CD8-positive, alpha-beta memory T cell (primary cell): ENCODE measurements at places on chromosomes 11 and 22. TPM values are rescaled to one million over a fixed set of nuclear protein-coding genes. Genes with fewer than 3 reads are reported as not detected.

The ST14 gene
- 0.18 TPM for total RNA-seq

DNA sequence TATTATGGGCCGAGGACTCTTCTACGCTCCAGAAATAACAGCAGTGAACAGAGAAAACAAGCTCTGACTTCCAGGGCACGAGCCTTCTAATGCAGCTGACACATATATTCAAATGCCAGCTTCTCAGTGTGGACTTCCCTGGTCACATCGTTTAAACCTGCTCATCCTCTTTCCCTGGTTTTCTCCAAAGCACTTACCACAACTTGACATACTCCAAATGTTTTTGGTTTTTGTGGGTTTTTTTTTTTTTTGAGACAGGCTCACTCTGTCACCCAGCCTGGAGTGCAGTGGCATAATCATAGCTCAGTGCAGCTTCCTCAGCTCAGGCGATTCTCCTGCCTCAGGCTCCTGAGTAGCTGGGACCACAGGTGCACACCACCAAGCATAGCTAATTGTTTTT lies 105.5 kb downstream of the MICAL3 start:
- H3K27ac ChIP-seq, result no peak overlapping the region
- no peaks in the 10 kb centered on the region for H3K27me3 ChIP-seq
- peaks cover 6% of the 10 kb centered on the region for H3K4me1 ChIP-seq
- no peak overlapping the region for H3K4me3 ChIP-seq
- DNase-seq, result no peak

The TEX12 gene
- 0.27 TPM for total RNA-seq

GRCh38 chr11:32087597-32087996 lies 3.3 kb upstream of the RCN1 start:
- H3K27ac ChIP-seq, result no peak overlapping the region
- H3K27me3 ChIP-seq, result no peaks in the 10 kb centered on the region
- no peaks in the 10 kb centered on the region for H3K36me3 ChIP-seq
- DNase-seq, result no peak
- no peak overlapping the region for H3K4me3 ChIP-seq

The AQP11 gene
- total RNA-seq, result 0.11 TPM

The OSM gene
- total RNA-seq, result 18.9 TPM

GRCh38 chr11:120028181-120028896 lies 109.6 kb downstream of the TRIM29 start:
- no peaks in the 10 kb centered on the region for H3K36me3 ChIP-seq
- peaks cover 5% of the 10 kb centered on the region for H3K27me3 ChIP-seq
- no peak overlapping the region for H3K27ac ChIP-seq
- DNase-seq, result no peak
- H3K4me3 ChIP-seq, result no peak overlapping the region

The OR8G5 gene
- total RNA-seq, result not detected

- H3K4me3 ChIP-seq, result no peak overlapping the region
- no peak overlapping the region for H3K27ac ChIP-seq
- H3K4me1 ChIP-seq, result peaks cover 6% of the 10 kb centered on the region
- peaks cover 4% of the 10 kb centered on the region for H3K27me3 ChIP-seq
Measured at GRCh38 chr22:50308986-50309600, 1.6 kb upstream of the PLXNB2 start.

- no peak overlapping the region for H3K27ac ChIP-seq
- H3K27me3 ChIP-seq, result no peaks in the 10 kb centered on the region
- no peak for DNase-seq
- peak overlapping the region; percentile 30 for H3K4me3 ChIP-seq
Measured at GRCh38 chr11:102414559-102414958, 38.0 kb downstream of the TMEM123 start.

The NRIP3 gene
- total RNA-seq, result 1.4 TPM

- H3K4me1 ChIP-seq, result peaks cover 17% of the 10 kb centered on the region
- DNase-seq, result no peak
- H3K27ac ChIP-seq, result no peak overlapping the region
- H3K36me3 ChIP-seq, result no peaks in the 10 kb centered on the region
Measured at GRCh38 chr11:47881145-47881544, 33.0 kb upstream of the NUP160 start.

The OR4A16 gene
- total RNA-seq, result not detected

DNA sequence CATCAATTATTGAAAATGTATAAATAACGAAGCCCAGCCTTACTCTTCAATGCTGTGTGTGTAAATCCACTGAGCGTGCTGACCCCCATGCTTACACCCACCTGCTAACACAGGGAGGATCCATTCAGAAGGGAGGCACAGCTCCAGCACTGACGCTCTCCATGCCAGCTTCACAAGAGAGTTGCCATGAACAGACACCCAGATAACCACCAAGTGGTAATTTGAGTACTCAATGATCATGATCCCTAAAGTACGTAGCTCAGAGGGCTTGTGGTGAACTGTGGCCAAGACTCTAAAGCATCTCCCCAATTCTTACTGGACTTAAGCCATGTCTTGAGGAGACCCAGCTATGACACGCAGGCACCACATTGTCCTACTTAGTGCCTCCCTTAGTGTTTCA lies 98.7 kb downstream of the IGLL1 start:
- H3K4me3 ChIP-seq, result no peak overlapping the region
- H3K36me3 ChIP-seq, result no peaks in the 10 kb centered on the region
- H3K27me3 ChIP-seq, result no peaks in the 10 kb centered on the region
- no peak overlapping the region for H3K27ac ChIP-seq
- H3K4me1 ChIP-seq, result no peaks in the 10 kb centered on the region

The SGSM1 gene
- 0.31 TPM for total RNA-seq

The OR5I1 gene
- total RNA-seq, result not detected

DNA sequence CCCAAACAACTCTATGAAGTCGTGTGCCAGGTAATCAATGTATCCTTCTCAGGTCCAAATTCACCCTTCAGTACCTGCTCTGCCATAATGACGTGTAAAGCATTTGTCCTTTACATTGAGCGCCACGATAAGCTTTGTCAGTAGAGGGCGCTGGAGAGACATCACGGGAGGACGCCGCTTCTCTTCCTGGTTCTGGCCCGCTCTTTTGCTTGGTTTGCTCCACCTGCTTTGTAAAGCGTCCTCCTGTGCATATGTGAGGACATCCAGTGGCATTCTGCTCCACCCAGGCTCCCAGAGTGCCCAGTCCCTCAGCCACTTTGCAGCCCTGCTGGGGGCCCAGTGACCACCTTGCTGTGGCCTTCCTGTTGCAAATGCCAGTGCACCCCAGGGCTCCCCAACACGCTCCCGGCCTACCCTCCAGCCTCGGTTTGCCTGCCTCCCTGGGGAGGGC lies 61.1 kb downstream of the WT1 start:
- no peaks in the 10 kb centered on the region for H3K36me3 ChIP-seq
- no peaks in the 10 kb centered on the region for H3K27me3 ChIP-seq
- H3K27ac ChIP-seq, result no peak overlapping the region
- no peak for DNase-seq
- no peak overlapping the region for H3K4me3 ChIP-seq

DNA sequence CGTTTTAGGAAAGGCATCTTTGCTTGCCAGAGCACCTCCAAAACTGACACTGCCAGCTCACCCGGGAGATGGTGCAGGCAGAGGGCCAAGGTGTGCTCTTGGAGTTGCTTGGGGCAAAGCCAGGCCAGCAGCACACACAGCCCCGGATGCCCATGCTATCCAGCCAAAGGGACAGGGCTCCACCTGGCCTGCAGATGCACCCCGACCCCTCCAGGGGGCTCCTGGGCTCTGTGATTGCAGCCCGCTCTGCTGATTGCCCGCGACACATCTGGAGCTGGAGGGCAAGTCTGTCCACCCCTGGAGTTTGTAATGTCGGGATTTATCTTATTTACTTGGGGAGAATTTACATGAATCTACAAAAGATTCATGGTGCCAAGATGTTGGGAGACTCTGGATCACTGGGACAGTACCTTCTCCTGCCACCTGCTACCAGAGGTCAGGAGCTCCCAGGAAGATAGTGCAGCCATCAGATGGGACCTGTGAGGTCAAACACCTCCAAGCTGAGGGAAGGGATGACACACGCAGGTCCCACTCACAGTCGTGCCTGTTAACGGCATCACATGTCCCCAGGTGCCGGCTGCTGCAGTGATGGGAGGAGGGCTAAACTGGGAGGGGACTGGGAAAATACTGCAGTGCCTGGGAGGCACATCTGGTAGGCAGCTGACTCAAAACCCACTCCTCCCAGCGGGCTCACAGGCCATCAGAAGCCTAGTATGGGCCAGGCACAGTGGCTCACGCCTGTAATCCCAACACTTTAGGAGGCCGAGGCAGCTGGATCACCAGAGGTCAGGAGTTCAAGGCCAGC lies 17.2 kb downstream of the CBX7 start:
- H3K27ac ChIP-seq, result no peak overlapping the region
- H3K36me3 ChIP-seq, result no peaks in the 10 kb centered on the region

GRCh38 chr22:46038516-46039430 lies 61.8 kb upstream of the WNT7B start:
- H3K36me3 ChIP-seq, result no peaks in the 10 kb centered on the region
- H3K4me1 ChIP-seq, result peaks cover 26% of the 10 kb centered on the region
- no peak for DNase-seq

GRCh38 chr11:2464451-2465165 lies 19.8 kb downstream of the KCNQ1 start:
- H3K27ac ChIP-seq, result no peak overlapping the region
- no peaks in the 10 kb centered on the region for H3K27me3 ChIP-seq
- peaks cover 52% of the 10 kb centered on the region for H3K4me1 ChIP-seq
- H3K4me3 ChIP-seq, result no peak overlapping the region
- DNase-seq, result no peak
- H3K36me3 ChIP-seq, result no peaks in the 10 kb centered on the region
